ENCODE measurements at places on chromosomes 12 and 14. TPM values are rescaled to one million over a fixed set of nuclear protein-coding genes. Genes with fewer than 3 reads are reported as not detected.

Gene BIN2
- not detected for total RNA-seq

Gene WDR89
- total RNA-seq, result 15.3 TPM

Gene PRH2
- not detected for total RNA-seq

Gene LMO3
- total RNA-seq, result not detected

Gene BICD1
- 87.9 TPM for total RNA-seq
